Vagina (tissue), 2 donors: ENCODE measurements at places on chromosomes 4 and X.
A peak's percentile ranks its signal among the peaks of the same experiment; 100 is the strongest.

- peak; percentile 78 for DNase-seq
These were observed 8.6 kb downstream of the APEX2 start for GRCh38 chrX:55008571-55009358.

DNA sequence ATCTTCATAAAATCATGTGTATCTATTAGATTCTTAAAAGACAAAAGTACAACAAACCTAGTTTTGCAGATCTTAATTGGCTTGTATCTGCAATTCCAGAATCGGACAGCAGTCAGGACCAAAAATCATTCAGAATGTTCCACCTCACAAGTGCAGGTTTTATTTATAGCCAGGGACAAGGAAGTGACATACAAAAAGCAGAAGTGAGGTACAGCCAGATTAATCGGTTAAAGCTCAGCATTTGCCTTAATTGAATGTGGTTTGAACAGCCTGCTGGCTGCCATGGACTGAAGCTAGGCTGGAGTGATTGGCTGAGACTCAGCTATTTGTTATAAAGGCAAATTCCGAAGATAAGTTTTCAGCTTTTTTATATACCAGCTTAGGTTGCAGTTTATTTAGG lies 932.6 kb downstream of the C4orf33 start:
- no peak for DNase-seq

DNA sequence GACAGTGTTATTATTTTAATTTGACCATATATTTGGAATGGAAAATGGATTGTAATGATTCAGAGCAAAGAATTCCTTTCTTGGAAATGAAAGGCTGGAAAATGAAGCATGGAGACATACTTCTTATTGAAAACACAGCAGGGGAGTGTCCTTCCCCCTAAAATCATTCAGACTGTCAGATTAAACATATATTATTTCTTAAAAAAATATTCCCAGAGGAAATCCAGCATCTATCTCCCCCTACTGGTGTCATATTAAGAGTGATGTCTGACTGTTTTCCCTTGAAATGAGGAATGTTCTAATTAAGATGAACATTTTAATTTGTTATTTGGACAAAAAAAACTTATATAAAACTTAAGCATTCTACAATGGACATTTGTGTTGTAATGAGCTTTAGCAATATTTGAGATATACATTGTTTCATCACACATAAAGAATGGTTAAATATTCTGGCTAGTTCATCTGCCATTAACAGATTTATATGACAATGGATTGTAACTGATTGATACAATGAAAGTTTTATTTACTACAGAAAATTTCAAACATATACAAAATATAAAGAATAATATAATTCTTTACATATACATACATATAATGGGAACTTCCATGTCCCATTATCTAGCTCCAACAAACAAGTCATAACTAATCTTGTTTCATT lies 264.6 kb downstream of the SPRY1 start:
- no peak for DNase-seq

- no peak for DNase-seq
These were observed 838.4 kb upstream of the INTU start for GRCh38 chr4:126794363-126794762.

GRCh38 chrX:101787934-101788333 lies 128.3 kb upstream of the ARMCX2 start:
- DNase-seq, result no peak

DNA sequence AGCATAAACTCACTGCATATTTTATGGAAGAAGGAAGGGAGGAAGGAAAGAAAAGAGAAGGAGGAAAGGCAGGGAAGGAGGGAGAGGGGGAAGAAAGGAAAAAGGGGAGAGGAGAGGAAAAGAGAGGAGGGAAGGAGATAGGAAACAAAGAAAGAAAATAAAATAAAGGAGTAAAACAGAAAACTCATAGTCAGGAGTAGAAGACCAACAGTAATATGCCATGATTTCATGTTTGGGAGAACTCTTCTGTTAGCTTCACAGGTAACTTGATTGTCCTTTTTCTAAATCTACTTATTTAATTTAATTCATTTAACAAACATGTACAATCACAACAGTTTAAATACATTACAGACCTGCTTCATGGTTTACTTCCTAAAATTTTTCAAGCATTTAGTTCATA lies 46.8 kb upstream of the SGMS2 start:
- DNase-seq, result no peak
